HT1080 (cell line): ENCODE measurements at places on chromosomes 1 and 21. TPM values are rescaled to one million over a fixed set of nuclear protein-coding genes. Genes with fewer than 3 reads are reported as not detected.

DNA sequence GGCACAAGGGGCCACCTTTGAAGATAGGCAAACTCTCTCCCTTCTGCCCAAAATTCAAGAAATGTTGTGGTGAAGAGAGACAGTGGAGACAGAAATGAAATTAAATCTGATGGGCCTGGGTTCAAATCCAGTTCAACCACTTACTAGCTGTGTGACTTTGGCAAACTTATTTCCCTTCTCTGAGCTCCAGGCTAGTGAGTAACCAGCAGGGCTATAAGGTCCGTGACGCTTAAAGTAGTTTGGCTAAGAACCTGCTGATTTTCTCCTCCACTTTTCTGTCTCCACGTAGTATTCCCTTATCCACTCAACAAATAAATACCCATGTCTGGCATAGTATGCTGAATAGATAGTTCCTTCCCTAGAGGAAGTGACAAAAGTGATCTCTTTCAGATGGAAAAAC lies 1.9 kb downstream of the SLC2A1 start:
- no peak for DNase-seq

DNA sequence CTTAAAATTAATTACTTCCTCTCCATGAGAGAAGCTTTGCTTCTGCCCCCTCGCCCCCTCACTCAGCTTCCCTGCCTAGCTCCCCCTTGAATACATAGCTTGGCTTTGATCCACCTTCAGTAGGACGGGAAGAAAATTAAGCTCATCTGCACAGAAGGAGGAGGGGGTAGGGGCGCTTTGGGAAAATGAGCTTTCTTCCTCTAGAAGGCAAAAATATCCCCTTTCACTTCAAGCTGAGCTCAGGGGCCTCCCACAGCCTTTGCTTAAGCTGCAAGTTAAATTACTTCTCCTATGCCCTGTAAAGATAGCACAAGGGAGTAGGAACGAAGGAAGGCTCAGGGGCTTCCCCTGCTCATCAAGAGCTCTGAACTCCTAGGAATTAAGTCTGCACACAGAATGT lies 65.2 kb upstream of the GOLT1A start:
- no peak for DNase-seq

DNA sequence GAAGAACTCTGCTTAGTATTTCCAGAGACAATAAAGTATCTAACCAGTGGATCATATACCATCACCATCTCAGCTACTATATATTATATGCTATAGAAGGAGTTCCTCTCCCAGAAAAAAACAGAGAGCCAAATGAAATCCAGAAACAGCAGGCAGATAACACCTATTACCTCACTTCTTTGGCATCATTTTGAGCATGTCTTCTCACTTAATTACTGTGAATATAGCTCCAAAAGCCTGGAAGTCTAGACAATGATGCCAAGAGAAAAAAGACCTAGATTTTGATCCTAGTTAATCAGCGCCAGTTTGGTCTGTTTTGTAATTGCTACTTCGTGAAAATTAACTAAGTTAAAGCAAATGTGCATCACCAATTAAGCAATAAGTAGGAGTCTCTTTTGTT lies 131.3 kb downstream of the EIF4G3 start:
- DNase-seq, result no peak

Gene URB1
- 38.1 and 38.8 TPM in 2 replicates for total RNA-seq

Gene WNT3A
- total RNA-seq, result not detected in 2 replicates

DNA sequence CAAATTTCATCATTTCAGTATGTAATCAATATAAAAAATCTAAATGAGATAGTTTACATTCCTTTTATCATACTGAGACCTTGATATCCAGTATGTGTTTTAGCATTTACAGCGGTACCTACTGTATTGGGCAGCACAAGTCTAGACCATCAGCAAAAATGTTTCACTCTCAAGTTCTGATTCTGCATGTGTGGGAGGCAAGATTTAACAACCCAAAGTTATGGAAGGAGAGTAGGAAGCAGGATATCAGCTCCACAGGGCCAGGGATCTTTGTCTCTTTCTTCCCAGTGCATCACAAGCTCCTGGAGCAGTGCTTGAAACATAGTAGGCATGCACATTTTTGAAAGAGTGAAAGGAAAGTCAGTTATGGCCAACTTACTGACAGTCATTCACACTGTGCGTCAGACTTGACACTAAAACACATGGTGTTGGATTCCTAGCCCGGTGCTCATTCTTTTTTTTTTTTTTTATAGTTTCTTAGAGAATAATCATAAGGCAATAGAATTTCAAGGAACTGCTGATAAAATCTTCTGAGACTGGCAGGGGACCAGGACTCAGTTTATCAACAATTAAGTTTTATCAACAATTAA lies 6.1 kb downstream of the TENT5C start:
- DNase-seq, result no peak

Gene GJB5
- not detected in 2 replicates for total RNA-seq

Gene C1orf185
- not detected in 2 replicates for total RNA-seq

- no peak for DNase-seq
These were observed 2.8 kb downstream of the ANKRD34A start for GRCh38 chr1:145961425-145962156.

DNA sequence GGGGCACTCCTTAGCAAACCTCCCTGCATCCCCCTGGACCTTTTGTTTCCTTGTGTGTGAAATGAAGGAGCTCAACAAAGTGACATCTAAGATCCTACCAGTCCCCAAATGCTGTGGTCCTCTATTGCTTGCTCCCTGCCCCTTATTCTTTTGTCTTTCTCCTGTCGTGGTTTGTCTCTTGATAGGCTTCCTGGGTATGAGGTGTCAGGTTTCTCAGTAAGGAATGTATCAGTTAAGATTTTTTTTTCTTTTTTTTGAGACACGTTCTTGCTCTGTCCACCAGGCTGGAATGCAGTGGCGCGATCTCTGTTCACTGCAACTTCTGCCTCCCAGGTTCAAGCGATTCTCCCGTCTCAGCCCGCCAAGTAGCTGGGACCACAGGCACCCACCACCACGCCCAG lies 16.8 kb downstream of the CNIH3 start:
- DNase-seq, result peak; percentile 54

DNA sequence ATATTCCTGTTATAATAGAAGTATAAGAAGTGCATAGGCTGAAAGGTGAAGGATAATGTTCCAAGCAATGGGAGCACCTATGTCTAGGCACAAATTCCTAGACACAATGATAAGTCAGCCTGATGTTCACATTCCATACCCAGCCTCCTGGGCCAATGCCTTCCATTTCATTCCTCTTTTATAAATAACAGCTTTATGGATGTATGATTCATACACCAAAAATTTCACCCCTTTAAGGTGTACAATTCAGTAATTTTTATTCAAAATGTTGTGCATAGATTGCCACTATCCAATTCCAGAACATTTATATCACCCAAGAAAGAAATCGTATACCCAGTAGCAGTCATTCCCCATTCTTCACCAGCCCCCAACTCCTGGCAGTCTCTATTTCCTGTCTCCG lies 118.8 kb downstream of the BRINP2 start:
- DNase-seq, result peak; percentile 10

Gene RBM11
- total RNA-seq, result 0.13 TPM in 1 of 2 replicates, not detected in the other

- DNase-seq, result no peak
These were observed 18.3 kb upstream of the MAP10 start for GRCh38 chr1:232786845-232787455.

DNA sequence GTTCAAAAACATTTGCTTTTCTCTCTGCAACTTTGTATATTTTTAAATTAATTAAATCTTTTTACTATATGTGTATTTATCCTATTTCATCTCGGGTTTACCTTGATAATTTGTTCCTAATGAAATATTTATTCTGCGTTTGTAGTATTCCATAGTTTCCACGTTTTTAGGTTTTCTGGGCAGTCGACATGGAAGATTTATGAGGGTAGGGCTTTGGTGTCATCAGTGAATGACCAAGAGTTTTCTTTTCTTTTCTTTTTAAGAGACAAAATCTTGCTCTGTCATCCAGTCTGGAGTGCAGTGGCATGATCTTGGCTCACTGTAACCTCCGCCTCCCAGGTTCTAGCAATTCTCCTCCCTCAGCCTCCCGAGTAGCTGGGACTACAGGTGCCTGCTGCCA lies 17.2 kb upstream of the ZNF669 start:
- no peak for DNase-seq
